ENCODE measurements at places on chromosomes 16 and 17.
A peak's percentile ranks its signal among the peaks of the same experiment; 100 is the strongest.

DNA sequence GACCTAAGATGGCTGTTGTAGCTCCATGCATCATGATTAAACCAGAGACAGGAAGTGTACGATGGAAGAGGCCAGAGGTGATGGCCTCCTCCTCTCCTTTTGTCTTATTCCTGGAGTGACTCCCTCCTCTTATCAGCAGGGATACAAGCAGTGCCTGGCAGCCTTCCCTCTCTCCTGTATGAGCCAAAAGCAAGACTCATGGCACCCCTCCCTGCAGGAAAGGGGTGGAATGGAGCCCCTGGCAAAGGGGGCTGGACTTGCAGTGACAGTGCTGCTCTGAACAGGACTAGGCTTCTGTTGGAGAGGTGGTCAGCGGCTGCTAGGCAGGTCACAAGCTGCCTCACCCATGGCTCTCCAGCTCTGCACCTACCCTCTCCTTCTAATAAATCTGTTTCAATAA, 8.4 kb downstream of the TXNL4B start:
- no peak for DNase-seq

GRCh38 chr17:7250695-7251627, 573 bp downstream of the CTDNEP1 start:
- no peak for DNase-seq

DNA sequence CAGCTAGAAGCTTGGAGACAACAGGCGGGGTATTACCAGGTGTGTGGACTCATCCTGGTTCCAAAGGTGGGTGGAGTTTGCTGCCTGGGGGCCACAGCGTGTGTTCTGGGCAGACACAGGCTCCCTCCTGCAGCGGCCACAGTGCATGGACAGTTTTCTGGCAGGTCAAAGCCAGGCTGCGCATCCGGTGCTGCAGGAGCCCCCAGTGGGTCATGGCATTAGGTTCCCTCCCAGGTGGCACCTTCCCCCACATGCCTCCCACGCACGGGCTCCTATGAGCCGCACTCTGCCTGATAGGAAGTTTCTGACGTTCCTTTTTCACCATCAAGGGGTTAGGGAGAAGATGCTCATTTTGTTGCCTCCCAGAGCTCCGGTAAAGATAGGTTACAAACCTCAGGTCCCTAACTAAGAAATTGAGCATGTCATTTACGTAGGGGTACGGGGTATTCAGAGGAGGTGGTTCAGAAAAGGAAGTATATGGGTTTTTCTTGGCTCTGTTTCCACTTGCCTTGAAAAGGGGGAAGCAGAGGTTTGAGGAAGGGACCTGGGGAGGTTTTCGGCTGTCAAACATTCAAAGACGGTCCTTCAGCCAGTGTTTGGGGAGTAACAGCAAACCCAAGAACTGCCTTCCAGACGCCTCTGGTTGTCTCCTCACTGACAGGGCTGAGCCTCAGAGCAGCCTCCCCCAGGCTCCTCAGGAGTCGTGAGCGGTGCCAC, 32.7 kb upstream of the NAT9 start:
- no peak for DNase-seq

- DNase-seq: no peak
Measured at GRCh38 chr17:50483266-50483665, 4.6 kb downstream of the RSAD1 start.

GRCh38 chr16:7614021-7614795, 281.6 kb downstream of the RBFOX1 start:
- no peak for DNase-seq

- no peak for DNase-seq
Measured at GRCh38 chr17:56326001-56326359, 172.7 kb downstream of the ANKFN1 start.

GRCh38 chr16:57743458-57743857, 7.9 kb downstream of the KATNB1 start:
- DNase-seq: no peak

DNA sequence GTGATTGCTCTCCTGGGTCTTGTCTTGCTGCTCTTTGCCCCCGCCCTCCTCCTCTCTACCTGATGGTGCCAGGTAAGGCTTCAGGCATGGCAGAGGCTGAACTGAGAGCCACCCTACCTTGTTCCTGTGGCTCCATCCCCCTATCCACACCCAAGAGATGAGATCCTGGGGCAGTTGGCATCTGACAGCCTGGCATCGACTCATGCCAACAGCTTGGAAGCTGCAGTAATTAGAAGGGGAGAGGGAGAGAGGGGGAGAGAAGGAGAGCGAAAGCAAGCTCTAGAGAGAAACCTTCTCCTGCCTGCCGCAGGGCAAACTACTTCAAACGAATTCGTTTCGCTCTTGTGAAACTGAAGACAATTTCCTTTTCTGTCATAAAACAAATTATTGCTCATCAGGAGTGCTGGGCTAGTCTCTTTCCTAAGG, 13.8 kb upstream of the SP6 start:
- no peak for DNase-seq

DNA sequence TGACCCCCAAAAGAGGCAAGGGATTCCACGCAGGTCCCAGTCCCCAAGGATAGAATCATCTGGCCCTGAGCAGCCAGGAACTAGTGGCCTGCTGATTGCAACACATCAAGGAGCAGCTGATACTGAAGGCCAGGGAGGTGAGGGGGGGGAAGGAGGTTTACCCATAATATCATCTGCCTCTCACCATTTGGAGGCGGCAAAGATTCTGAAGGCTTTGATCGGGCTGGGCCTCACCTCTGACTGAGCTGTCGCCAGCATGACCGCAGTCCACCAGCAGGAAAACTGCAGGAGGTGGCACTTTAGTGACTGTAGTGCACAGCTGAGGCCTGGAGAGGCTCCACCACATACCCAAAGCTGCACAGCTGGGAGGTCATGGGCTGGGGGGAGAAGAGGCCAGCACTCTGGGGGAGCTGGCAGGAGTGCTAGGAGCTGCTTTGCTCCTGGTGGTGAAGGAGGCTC, 20.5 kb upstream of the ITGA3 start:
- DNase-seq: no peak

GRCh38 chr16:71367241-71367976, 8.9 kb downstream of the CALB2 start:
- DNase-seq: peak; percentile 9

- DNase-seq: no peak
Measured at GRCh38 chr16:82452004-82452756, 174.6 kb upstream of the CDH13 start.

- no peak for DNase-seq
Measured at GRCh38 chr17:74235040-74235581, 21.7 kb downstream of the TTYH2 start.

DNA sequence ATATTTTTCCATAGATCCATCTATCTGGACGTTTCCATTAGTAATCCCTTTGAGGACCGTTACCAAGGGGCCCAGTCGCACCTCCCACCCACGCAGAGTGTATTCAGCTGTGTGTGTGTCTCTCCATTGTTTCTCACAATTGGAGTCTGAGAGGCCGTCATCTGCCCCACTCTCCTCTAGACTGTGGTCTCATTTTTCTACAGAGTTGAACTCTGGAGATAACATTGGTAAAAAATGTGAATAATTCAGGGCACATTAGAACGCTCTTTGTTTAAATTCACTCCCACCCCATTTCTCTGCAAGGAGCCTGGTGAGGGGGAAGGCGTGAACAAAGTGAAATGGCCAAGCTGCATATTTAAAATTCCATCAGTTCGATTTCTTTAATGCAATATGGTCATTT, 333.1 kb upstream of the MAF start:
- no peak for DNase-seq

DNA sequence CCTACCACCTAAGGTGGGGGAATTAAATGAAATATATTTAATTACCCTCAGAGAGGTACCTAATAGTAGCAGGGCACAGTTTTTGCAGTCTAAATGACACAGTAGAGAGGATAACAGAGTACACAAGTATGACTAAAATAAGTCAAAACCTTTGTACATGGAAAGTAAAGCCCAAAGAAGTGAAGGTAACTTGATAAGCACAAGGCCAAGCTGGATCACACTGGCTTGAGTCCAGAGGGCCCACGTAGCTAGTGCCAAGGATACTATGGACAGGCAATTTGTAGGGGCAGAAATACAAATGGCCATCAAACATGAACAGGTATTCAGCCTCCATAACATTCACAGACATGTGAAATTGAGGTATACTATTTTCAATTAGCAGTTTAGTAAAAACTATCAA, 7.6 kb downstream of the MYO18A start:
- no peak for DNase-seq

- no peak for DNase-seq
Measured at GRCh38 chr16:11687601-11688519, 19.6 kb downstream of the SNN start.

- no peak for DNase-seq
Measured at GRCh38 chr16:67917140-67917851, 14.4 kb downstream of the CTRL start.

GRCh38 chr16:89588413-89589109, 13.0 kb downstream of the CPNE7 start:
- no peak for DNase-seq

GRCh38 chr17:19747829-19748806, at the start of gene ALDH3A1:
Gene ALDH3A1 (minus strand): TSS chr17:19748298. CDS start chr17:19745129, 3,169 bp downstream.
- no peak for DNase-seq

GRCh38 chr17:62189377-62189776, 124.3 kb upstream of the MED13 start:
- no peak for DNase-seq

DNA sequence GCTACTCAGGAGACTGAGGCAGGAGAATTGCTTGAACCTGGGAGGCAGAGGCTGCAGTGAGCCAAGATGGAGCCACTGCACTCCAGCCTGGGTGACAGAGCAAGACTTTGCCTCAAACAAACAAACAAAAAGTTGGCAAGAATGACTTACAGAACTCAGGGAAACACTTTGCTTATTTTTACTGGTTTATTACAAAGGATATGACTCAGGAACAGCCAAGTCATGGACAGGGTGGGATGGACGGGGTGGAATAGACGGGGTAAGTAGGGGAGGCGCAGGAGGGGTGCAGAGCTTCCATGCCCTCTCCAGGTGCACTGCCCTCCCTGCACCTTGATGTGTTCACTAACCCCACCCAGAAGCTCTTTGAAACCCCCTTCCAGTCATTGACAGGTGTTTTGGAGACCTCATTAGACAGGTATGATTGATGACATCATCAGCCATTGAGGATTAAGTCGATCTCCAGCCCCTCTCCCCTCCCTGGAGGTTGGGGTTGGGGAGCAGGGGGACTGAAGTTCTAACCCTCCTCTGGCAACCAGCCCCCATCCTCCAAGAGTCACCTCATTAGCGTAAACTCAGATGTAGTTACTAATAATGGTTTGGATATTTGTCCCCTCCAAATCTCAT, 41.3 kb upstream of the ZCCHC14 start:
- DNase-seq: no peak

DNA sequence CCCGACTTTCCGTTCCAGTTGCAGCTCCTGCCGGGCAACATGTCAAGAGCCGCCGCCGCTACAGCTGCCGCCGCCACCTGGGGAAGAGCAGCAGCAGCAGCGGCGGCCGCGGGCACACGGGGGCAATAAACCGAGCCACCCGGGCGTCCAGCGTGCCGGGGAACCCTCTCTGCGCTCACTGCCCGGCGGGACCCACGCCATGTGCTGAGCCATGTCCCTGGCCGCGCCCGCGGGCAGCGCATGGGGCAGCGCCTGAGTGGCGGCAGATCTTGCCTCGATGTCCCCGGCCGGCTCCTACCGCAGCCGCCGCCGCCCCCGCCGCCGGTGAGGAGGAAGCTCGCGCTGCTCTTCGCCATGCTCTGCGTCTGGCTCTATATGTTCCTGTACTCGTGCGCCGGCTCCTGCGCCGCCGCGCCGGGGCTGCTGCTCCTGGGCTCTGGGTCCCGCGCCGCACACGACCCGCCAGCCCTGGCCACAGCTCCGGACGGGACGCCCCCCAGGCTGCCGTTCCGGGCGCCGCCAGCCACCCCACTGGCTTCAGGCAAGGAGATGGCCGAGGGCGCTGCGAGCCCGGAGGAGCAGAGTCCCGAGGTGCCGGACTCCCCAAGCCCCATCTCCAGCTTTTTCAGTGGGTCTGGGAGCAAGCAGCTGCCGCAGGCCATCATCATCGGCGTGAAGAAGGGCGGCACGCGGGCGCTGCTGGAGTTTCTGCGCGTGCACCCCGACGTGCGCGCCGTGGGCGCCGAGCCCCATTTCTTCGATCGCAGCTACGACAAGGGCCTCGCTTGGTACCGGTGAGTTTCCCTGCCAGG, 604 bp downstream of the HS3ST3B1 start:
- DNase-seq: peak; percentile 56

DNA sequence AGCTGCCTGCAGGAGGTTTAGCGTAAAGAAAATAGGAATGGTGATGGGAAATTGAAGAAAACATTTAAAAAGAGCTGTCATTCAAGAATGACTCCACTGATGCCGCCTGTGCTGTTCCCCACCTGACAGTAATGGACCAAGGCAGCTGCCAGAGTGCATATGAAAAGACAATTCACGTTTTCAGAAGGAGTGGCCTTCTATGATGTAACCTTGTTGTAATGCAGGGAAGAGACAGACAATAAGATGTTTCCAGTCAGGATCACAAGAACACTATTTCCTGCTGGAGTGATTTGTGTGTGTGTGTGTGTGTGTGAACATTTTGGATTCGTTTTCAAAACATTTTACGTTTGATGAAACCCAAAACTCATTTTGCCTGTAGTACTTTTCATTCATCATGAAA, 203.7 kb downstream of the LGALS9B start:
- DNase-seq: no peak

- no peak for DNase-seq
Measured at GRCh38 chr17:1241929-1242328, 28.3 kb upstream of the BHLHA9 start.

GRCh38 chr17:78396441-78397337, 18.2 kb downstream of the PGS1 start:
- no peak for DNase-seq

GRCh38 chr16:20072146-20072873, 1.4 kb downstream of the GPR139 start:
- DNase-seq: no peak

- DNase-seq: no peak
Measured at GRCh38 chr16:51508490-51509212, 357.6 kb upstream of the SALL1 start.

GRCh38 chr17:16013943-16014407, 14.4 kb downstream of the TTC19 start:
- DNase-seq: no peak

DNA sequence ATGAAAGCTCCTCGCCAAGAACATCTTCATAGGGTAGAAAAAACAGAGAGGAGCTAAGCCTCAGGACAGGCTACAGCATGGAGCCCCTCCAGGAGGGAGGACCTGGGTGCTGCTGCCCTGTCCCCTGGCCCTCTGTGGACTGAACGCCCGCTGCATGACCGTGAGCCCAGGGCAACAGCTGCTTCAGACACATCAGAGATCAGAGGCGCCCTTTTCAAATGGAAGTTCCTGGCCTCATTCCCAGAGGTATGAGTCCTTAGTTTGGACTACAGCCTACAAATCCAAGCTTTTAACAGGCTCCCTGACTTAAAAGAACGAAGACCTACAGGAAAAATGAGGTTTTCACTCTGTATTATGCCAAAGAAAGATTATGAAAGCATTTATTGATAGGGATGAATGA, 48.5 kb downstream of the ZNF18 start:
- DNase-seq: no peak
